ENCODE measurements at places on chromosomes 1 and 21. TPM values are rescaled to one million over a fixed set of nuclear protein-coding genes. Genes with fewer than 3 reads are reported as not detected.

MAP10 gene
- polyA plus RNA-seq = 0.50 TPM

TFF2 gene
- not detected for polyA plus RNA-seq

TRIM62 gene
- 4.7 TPM for polyA plus RNA-seq

CDA gene
- polyA plus RNA-seq = 44.9 TPM

TMOD4 gene
- 0.42 TPM for polyA plus RNA-seq

CD1C gene
- not detected for polyA plus RNA-seq

ARTN gene
- 27.2 TPM for polyA plus RNA-seq

PKP1 gene
- 169 TPM for polyA plus RNA-seq

SEMA4A gene
- 11.0 TPM for polyA plus RNA-seq

RPE65 gene
- polyA plus RNA-seq = not detected

EEIG2 gene
- 2.0 TPM for polyA plus RNA-seq

CLCA4 gene
- polyA plus RNA-seq = 1.5 TPM

C1orf116 gene
- 38.8 TPM for polyA plus RNA-seq

DIO1 gene
- not detected for polyA plus RNA-seq

FAM151A gene
- polyA plus RNA-seq = 0.07 TPM

STUM gene
- polyA plus RNA-seq = 0.01 TPM

LPAR3 gene
- 39.2 TPM for polyA plus RNA-seq

KLF17 gene
- not detected for polyA plus RNA-seq

CRABP2 gene
- polyA plus RNA-seq = 6.5 TPM

All from keratinocyte (primary cell).